Fibroblast of gingiva (primary cell): ENCODE measurements at places on chromosomes 11 and 22.

DNA sequence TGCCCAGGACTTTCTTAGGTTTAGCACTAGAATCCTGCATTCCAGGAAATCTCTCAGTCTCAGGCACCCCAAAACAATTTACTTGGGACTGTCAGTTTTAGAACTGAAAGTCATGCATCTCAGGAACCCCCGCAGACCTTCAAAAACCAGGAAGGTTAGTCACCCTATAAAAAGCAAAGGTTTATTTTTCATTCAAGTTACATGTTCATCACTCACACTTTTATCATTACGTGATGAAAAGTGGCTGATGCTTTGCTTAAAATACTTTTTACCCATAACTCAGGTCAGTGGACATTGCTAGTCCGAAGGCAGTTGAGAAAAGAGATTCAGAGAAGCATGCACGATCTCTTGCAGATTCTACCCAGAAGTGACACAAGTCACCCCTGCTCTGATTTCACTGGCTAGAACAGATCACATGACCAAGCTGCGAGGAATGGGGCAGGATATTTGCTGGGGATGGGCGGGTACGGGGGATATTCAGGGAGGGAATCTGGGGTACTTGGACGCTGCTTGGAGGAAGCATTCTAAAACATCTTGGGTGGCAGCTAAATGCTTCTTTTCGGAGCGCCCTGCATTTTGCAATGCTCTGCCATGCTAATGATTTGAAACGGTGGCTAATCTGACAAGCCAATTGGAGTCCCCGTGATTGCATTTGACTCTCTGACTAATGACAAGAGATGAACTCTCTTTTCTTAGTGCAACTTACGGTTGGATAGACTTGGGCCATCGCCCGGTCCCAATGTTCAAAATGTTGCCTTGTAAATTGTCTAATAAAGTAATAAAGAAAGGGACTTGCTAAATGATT, 110.2 kb downstream of the MIAT start:
- DNase-seq, result no peak

GRCh38 chr22:17865183-17866055, 91.2 kb upstream of the BID start:
- DNase-seq, result no peak

GRCh38 chr11:104404231-104405175, 240.6 kb upstream of the PDGFD start:
- no peak for DNase-seq

DNA sequence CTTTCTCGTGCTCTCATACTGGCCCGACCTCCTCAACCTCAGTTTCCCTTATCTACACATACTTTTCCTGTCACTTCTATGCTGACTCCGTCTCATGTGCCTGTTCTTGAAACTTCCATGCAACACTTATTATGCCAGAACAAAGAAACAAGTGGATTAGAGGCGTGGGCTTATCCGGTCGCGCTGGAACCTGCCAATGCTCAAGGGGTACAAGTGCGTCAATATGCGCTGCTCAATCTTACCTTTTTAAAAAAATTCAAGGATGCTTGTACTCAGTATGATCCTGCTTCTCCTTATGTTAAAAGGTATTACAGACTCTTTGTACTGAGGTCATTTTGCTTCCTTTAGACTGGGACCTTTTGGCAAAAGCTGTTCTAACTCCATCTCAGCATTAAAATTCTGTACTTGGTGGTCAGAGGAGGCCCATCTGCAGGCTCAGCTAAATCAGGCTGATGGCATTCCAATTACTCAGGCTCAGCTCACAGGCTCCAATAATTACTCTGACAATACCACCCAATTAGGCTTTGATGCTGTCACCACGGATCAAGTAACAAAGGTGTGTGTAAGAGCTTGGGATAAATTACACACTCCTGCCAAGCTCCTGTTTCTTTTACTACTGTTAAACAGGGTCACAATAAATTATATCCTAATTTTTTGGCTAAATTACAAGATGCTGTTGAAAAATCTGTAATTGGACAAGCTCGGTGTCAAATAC, 26.3 kb upstream of the ALDH3B2 start:
- DNase-seq, result no peak

- no peak for DNase-seq
Observed at GRCh38 chr11:61650781-61651571, 29.2 kb upstream of the DAGLA start.

- DNase-seq, result no peak
Observed at GRCh38 chr22:32271389-32271788, 16.2 kb upstream of the SLC5A4 start.

DNA sequence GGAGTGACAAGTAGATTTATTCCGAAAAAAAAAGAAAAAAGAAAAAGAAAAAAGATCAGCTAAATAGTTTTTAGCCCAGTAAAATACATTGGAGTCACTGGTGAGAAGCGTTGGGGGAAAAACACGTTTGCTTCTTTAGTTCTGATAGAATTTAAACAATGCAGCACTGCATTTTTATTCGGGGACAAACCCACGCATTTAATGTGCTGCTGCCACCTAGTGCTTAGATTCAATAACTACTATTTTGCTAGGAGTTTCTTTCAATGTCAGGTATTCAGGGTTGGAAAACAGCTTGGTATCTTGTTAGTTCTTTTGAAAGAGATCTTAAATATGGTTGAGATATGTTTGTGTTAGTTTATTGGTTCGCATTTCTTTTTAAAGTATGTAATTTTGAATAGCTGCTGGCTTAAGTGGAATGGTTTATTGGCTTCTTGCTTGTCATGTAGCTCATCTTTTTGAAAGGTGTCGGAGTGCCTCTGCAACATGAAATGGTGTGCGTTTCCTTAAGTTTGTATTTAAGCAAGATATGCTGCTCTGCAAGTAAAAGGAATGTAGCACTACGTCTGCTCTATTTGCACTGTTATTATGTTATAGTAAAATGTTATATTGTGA, 41.9 kb downstream of the SVIP start:
- DNase-seq, result peak; percentile 13

DNA sequence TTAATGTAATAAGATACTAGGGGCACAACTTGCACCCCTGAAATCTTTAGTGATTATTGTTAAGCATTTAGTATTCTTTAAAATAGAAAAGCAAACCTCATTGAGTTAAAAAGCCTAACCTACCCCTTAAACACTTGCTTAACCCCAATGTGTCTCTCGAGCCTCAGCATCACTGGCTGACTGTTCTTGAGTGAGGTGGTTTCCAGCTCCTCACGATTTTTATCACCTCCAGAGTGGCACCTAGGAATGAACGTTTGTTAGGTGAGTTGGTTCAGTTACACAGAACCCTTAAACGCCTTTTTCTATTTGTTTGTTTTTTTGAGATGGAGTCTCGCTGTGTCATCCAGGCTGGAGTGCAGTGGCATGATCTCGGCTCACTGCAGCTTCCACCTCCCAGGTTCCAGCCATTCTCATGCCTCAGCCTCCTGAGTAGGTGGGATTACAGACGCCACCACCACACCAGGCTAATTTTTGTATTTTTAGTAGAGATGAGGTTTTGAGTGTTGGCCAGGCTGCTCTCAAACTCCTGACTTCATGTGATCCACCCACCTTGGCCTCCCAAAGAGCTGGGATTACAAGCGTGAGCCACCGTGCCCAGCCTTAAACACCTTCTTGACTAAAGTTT, 13.7 kb downstream of the YWHAH start:
- no peak for DNase-seq

- DNase-seq, result peak; percentile 74
Observed at GRCh38 chr11:86151174-86152005, 82.5 kb upstream of the PICALM start.

DNA sequence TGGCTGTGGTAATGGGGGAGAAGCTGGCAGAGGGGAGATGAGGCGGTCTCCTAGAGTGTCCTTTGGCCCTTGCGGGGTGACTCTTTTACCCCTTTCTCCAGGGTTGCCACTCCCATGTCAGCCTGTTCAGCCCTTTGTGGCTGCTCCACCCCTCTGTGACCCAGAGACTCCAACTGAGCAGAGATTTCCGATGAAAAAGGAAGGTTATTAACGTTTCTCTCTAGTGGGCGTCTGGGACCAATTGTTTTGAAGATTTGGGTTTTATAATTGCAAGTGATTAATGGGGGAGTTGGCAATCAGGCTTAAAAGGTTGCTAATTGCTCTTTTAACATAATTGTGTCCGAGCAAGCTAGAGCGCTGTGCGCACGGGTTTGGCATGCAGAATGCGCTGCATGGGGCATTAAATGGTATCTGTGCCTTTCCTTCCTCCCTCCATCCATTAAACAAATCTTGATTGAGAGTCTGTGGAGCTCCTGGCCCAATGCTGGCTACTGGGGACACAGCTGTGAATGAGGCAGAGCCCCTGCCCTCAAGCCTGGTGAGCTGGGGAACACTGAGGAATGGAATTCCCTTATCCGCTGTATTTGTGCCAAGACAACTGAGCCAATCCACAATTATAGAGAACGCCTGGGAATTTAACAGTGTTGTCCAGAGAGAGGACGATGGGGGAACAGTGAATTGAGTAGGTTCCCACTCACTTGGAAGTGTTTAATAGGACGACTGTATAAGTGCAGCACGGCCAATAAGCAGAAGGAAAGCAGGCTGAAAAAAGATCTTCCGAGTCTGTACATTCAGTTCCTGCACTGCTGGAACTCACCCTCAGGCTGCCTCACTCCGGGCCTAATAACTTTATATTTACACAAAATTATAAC, 295.9 kb downstream of the MIAT start:
- no peak for DNase-seq

- DNase-seq, result peak; percentile 75
Observed at GRCh38 chr11:74611369-74611861, 19.0 kb downstream of the POLD3 start.

- DNase-seq, result no peak
Observed at GRCh38 chr11:23539556-23539955, 679.3 kb upstream of the CCDC179 start.

- no peak for DNase-seq
Observed at GRCh38 chr11:108975641-108976071, 310.8 kb downstream of the DDX10 start.

GRCh38 chr11:16612566-16613261, 125.7 kb upstream of the C11orf58 start:
- no peak for DNase-seq

DNA sequence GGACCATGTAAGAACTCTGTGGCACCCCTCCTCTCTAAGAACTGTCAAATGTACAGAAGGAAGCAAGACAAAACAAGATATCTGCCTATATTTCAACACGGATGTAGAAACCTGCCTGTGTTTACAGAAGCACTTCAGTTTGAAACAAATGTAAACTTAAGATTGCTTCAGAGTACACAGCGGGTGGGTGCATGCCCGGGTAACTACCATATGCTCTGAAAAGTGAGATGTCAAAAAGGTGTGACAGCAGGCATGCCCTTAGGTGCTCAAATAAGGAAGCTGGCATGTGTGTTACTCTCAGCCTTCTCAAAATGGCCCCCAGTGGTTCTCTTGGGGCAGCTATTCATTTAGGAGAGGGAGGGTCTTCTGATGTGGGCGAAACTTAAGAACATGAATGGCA, 5.2 kb downstream of the ACP2 start:
- no peak for DNase-seq

DNA sequence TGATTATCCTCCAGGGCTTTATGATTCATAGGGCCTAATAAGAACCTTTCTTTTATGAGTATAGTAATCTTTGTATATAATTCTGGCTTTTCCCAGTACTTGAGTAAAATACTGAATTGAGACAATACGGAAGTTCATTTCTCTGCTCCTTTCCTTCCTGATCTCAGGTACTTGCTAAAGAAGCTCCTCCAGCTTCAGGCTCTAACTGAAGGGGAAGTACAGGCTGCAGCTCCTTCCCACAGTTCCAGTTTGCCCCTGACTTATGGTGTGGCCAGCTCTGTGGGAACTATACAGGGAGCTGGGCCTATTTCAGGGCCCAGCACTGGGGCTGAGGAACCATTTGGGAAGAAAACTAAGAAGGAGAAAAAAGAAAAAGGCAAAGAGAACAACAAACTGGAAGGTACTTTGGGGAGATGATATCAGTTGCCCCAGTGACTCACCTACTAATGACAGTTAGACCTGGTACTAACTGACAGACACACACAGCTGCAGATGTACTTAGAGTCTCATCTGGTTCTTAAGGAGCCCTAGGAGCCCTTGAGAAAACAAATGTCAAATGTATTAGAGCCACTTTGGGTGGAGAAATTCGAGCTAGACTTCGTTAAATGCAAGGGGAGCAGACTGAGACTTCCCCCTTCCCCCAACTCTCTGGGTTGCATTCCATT, 3.0 kb downstream of the TBRG1 start:
- no peak for DNase-seq

DNA sequence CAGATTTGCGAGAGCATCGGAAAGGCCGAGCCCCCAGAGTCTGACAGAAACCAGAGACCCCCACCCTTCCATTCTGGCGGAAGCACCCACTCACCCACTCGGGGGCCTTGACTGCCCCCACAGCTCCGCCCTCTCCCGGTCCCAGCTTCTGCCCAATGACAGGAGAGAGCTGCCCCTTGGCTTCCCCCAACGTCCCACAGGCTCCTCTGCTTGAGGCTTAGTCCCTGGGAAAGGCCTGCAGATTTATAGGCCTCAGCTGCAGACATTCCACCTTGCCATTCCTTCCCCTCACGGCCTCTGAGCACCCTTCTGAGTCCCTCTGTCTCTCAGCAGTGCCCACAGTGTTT, 125.0 kb upstream of the NCAM1 start:
- no peak for DNase-seq

- DNase-seq, result no peak
Observed at GRCh38 chr11:23314162-23314561, 453.9 kb upstream of the CCDC179 start.

GRCh38 chr11:128361451-128362020, 225.8 kb downstream of the ETS1 start:
- DNase-seq, result no peak

DNA sequence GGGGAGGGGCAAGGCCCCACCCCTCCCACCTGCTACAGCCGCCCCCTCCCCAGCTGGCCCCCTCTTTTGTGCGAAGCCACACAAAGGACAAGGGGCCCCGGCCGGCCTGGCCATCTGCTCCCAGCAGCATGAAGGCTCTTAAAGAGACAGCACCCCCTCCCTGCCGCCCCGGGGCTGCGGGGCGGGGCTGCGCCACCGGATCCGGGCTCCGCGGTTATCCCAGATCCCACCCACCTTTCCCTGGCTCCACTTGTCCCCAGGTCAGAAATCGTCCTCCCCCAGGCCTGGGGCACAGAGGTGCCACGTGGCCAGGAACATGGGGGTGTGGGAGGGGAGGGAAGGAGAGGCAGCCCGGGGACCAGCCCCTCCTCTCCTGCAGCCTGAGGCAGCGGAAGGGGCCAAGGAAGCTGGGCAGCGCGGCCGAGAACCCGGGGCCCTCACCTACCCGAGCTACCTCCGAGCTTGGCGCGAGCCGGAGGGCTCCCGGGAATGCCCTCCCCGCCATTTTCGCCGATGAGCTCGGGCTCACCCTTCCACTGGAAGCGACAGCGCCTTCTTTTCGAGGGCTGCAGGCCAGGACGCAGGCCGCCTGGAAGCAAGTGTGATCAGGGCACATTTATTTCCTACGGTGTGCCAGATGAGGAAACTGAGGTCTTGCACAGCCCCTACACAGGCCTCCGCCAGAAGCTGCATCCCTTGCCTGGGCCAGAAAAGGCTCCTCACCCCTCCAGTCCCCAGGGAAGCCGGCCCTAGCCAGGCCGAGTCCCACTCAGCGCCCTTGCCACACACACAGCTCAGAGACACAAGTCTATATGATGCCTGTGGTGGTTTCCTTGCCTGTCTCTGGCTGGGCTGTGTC, 2.5 kb upstream of the RCOR2 start:
- no peak for DNase-seq
